ENCODE measurements at places on chromosomes 12 and 14.

DNA sequence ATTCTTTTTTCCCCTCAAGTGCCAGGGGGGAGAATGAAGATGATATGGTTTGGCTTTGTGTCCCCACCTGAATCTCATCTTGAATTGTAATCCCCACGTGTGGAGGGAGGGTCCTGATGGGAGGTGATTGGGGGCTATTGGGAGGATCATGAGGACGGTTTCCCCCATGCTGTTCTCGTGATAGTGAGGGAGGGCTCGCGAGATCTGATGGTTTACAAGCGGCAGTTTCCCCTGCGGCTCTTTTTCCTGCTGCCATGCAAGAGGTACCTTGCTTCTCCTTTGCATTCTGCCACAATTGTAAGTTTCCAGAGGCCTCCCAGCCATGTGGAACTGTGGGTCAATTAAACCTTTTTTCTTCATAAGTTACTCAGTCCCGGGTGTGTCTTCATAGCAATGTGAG, 173.7 kb downstream of the CAND1 start:
- DNase-seq, result no peak

GRCh38 chr14:103110681-103111231, 12.5 kb upstream of the TNFAIP2 start:
- no peak for DNase-seq

DNA sequence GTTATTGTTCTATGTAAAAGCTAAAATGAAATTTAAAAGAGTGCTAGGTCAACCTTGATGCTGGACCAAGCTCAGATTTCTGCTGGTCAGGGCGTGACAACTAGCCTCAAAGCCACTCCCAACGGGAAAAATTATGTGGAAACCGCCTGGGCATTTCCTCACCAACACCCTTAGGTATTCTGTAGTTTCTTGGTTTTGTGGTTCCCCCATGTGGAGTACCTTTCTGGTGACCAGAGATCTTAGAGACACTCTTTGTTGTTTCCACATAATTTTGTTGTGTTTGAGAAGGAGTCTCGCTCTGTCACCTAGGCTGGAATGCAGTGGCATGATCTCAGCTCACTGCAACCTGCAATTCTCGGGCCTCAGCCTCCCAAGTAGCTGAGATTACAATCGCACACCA, 119.9 kb downstream of the DENND5B start:
- DNase-seq, result no peak

GRCh38 chr14:77024171-77024691, 4.3 kb downstream of the IRF2BPL start:
- no peak for DNase-seq

GRCh38 chr12:93847517-93848474, 170.6 kb downstream of the CRADD start:
- DNase-seq, result no peak

GRCh38 chr12:32508626-32509025, 109.3 kb downstream of the FGD4 start:
- no peak for DNase-seq
